ENCODE measurements at places on chromosomes 6 and 20.

DNA sequence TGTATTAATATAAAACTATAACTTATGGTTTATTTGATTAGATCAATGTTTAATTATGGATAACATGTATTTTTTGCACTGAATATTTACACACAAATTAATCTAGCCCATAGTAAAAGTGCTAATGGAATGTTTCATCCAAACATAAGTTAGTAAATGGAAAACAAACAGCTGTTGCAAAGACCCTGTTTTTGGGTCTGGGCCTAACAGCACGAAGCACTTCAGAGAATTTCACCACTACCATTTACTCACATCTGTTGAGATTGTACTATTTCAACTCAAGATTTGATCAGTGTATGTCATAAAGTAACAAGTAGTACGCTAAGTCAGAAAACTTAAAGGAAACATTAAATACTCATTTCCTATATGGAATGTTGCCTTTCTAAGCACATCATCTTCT lies 359.6 kb downstream of the LAMA2 start:
- no peak for DNase-seq

DNA sequence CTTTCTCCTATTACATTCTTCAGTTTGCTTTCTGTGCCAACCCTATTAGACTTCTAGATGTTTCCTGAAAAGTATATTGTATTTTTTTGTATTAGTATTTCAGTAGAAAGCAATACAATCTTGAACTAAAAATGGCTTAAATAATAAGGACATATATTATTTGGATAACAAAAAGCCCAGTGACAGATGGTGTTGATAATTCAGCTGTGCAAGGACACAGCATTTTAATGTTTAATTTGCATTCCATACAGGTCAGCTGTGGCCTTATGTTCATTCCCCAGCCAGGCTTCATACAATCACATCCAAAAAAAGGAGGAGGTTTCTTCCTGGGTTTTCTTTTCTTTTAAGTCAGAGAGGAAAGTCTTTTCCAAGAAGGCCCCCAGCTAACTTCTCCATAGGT lies 236.9 kb downstream of the CD109 start:
- DNase-seq, result no peak

DNA sequence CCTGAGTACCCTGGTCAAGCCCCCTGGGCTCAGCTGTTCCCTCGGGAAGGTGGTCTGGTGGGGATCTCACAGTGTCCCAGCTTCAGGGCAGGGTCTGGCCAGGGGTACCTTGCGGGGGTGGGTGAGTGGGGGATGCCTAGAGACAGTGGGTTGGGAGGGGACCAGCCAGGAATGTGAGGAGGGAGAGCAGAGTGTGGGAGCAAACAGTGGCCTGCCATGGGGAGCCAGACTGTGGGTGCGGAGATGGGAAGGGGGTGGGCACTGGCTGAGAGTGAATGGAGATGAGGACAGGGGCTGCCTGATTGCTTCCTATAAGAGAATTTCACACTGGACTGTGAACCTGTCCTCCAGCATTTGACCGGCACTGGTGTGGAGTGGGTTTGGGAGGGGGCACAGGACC lies 95.1 kb downstream of the VEGFA start:
- no peak for DNase-seq

- DNase-seq, result no peak
Measured at GRCh38 chr20:50694379-50695134, 3.2 kb upstream of the RIPOR3 start.

DNA sequence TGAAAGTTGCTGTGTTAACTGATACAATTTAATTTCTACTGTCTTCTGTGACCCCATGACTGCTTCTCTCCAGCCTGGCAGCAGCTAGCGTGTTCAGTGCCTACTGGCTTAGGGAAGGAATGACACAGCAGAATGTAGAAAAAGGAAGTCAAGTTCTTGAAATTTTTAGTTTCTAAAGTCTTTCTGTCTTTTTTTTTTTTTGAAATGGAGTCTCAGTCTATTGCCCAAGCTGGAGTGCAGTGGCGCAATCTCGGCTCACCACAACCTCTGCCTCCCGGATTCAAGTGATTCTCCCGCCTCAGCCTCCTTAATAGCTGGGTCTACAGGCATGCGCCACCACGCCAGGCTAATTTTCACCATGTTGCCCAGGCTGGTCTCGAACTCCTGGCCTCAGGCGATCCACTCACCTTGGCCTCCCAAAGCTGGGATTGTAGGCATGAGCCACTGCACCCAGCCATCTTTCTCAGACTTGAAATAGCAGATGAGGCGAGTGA lies 39.3 kb downstream of the PCNA start:
- no peak for DNase-seq

DNA sequence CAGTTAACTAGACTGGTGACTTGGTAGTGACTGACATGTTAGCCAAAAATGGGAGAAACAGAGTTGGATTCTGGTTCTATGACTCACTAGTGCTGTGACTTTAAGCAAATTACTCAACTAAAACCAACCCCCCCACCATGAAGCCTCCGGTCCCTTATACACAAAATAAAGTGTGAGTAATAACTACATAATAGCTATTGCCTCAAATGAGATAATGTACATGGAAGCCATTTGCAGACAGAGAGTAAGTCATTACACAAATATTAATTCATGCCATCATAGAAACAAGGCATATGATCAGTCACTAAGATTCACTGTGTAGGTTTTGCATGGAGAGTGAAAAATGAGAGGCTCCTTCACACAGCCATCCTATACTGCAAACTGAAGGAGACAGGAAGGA lies 111.9 kb downstream of the HIVEP2 start:
- no peak for DNase-seq

DNA sequence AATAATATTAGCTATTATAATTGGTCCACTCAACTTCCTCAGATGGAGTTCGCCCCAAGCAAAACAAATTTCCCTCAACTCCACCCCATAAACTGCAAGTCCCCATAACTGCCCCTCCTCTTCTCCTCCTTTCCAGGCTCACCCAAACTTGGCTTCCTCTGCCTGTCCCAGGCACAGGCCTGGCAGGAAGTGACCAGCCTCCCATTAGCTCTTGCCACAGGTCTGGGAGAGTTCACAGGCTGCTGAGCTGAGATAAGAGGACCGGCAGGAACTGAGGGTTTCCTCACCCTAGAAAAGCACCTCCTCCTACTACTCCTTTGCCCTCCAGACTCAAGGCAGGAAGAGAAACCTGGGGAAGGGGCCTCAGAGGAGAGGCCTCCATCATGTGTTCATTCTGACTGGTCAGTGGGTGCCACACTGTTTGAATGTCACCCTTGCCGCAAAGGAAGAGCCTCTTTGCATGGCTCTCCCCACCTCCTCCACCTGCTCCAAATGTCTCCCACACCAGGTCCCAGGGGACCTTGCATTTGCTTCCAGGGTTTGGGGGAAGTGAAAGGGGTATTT lies 24.5 kb upstream of the SMIM29 start:
- no peak for DNase-seq

DNA sequence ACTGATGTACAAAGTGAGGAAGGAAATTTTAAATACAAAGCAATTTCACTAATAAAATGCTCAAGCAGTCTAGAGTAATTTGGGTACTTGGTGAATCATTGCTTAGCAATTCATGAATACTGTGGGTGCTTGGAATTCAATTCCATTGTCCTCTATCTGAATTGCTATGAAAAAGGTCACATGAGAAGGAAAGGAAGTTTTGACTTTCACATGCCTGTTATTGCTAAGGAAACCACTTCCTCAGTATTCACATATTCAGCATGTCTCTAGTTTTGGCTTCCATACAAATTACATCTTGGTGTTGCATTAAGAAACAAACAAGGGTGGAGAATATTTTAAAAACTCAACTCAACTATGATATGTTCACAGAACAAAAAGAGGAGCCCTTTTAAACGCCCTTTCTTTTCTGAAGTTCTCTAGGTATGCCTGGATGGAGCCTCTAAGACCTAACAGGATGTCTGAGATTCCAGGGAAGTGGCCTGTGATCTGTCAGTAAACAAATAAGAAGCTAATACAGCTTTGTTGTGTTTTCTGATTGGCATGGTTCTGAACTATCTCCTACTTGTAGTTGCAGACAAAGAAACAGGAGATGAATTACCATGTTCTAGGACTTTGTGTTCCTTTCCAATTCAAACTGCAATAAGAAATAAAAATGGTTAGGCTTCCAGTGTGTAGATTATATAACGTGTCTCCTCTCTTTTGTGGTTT lies 190.4 kb downstream of the OGFRL1 start:
- DNase-seq, result no peak

DNA sequence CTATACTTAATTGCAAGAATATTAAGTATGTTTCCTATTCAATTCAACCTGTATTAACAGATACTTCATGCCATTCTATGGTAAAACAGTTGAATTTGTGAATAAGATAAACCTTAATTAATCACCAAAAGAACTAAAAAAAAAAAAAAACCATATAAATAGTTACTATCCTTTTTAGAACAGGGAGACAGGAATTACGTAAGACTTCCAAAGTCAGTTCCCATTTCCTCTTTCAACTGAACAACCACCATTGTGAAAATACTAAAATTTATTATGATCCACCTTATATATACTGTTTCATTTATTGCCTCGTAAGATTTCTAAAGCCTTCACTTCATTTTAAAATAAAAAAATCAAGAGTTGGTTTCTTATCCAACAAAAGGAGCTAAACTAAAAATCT lies 9.4 kb downstream of the CCNC start:
- DNase-seq, result no peak

DNA sequence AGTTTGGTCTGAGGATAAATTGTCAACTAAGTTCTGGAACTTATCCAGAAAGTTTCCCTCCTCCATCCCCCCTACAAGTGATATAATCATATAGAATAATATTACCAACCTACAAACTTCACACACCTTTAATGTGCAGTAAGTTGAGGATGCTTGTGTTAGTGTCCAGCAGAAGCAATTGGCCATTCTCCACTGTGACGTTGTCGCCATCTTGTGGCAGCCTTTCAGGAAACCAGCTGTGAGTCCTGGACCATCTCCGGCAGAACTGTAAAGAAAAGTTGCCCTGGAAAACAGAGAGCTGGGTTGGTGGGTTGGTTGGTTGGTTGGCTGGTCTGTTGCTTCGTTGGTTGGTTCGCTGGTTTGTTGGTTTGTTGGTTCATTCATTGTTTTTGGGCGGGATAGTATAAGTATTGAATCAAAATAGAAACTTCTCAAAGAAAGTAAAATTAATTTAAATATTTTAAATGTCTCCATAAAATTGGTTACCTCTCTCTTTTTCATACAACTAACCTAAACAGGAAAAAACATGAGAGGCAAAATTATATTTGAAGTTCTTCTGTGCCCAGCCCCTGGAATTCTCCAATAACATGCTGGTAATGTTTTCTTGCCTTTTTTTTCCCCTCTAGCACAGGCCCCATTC lies 127.5 kb downstream of the PKHD1 start:
- peak; percentile 37 for DNase-seq

DNA sequence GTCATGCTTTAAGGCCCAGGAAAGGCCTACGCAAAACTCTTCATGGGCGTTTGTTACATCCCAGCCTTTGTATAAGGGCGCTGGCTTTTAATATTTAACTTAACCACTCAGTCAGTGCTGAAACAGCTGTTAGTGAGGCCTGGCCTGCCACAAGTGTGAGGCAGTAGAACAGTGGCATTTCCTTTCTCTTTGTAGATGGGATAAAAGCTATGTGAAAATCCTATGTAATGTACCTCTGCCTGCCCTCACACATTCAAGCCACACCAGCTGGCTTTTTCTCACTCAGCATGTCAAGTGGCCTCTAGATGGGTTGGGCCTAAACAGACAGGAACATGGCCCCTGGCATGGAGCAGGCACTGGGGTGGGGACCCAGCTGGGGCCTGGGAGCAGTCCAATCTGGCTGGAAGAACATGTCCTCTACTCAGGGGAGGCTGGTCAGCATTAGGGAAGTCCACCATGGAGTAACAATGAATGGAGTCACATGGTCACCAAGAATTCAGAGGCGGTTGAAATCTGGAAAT lies 20.7 kb downstream of the CGA start:
- DNase-seq, result no peak

GRCh38 chr6:119303164-119303887 lies 46.2 kb downstream of the MAN1A1 start:
- DNase-seq, result no peak

DNA sequence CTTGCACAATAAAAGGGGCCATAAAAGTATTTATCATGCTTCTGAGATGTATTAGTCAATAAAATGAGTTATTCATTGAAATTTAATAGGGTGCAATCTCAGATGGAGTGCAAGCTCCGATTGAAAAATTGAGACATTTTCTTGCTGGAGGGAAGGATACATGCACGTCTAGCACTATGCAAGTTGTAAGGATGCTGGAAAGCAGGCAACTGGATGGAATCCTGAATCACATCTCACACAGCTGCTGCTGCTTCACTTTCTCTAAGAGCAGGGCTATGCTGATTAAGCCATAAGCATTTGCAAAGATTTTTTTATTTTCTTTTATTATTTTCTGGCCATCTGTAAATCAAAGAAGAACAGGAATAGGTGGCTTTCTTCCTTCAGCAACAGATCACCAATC lies 308.8 kb upstream of the EPHA7 start:
- no peak for DNase-seq

DNA sequence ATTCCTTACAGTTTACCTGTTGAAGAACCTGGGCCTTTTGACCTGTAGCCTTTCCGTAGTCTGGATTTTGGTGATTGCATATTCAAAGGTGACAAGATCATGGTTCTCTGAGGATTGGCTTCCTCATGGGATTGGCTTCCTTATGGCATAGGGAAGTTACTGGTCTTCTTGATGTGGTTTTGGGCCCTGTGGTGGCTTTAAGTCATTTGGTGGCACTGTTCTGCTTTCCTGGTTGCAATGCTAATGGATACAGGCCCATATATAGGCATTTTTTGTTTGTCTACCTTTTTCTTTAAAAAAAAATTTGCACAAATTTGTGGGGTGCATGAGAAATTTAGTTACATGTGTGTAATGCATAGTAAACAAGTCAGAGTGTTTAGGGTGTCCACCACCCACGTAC lies 185.7 kb downstream of the CDKAL1 start:
- DNase-seq, result no peak

DNA sequence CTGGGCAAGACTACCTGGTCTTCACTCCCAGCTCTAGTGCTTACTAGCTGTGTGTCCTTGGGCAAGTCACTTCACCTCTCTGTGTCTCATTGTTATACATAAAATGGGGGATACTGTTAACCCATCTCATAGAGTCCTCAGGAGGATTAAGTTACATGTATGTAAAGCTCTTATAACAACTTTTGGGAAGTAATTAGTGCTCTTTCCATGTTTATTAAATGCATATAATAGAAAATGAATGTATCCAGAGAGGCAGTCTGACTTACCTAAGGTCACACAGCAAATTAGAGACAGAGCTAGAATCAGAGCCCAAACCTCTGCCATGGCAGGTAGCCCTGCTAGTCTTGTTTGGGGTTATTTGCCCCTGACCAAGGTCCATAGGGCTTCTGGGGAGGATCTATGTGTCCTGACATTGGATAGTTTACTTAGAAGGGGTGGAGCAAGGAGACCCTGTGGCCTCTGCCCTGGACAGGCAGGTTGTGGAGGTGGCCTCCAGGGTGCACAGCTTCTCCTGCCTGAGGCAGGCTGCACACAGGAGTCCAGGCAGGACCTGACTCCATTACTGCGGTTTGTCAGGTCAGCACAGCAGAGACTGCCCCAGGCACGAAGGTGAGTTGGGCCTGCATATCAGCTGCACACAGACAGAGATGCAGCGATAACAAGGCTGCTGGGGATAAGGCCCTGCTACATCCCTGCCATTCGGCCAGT lies 8.4 kb upstream of the MAPK13 start:
- DNase-seq, result no peak

All from activated CD4-positive, CD25-positive, alpha-beta regulatory T cell treated with anti-CD3 and anti-CD28 coated beads, Interleukin-2, amount 50 U/mL, for 72 hours (primary cell).